ENCODE measurements at places on chromosomes 3 and 15.

GRCh38 chr3:161104561-161105551 lies at the start of gene B3GALNT1:
Gene B3GALNT1, minus strand, starts transcription at chr3:161105349. Its CDS starts 18,595 bp downstream, at chr3:161086754.
- DNase-seq, result peak; percentile 79

- no peak for DNase-seq
Measured at GRCh38 chr3:43892061-43892460, 201.3 kb downstream of the ABHD5 start.

DNA sequence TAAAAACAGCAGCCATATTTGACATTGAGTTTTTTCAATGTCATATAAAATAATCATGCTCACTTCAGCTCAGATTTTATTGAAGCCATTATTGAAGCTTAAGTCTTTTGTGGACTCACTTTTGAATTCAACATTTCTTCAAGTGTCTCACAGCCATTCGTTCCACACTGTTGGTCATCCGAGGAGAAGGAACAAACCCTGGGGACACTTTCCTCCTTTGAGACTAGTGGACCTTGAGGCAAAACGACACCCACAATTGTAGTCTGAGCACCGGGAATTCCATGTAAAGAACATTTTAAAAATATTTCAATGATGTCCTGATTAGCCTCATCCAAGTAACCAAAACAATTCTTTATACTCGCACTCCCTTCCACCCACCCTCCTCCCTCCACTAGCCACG lies 174.7 kb downstream of the CD47 start:
- no peak for DNase-seq

GRCh38 chr3:106485217-106485616 lies 616.4 kb upstream of the CBLB start:
- peak; percentile 68 for DNase-seq
